ENCODE measurements at places on chromosomes 7 and 10.

- DNase-seq = no peak
Measured at GRCh38 chr10:17758200-17758599, 6.2 kb downstream of the TMEM236 start.

GRCh38 chr10:97779975-97780374, 8.2 kb upstream of the SFRP5 start:
- no peak for DNase-seq

- DNase-seq = no peak
Measured at GRCh38 chr10:112601214-112602090, 154.4 kb downstream of the VTI1A start.

GRCh38 chr10:93591065-93591808, 9.8 kb downstream of the RBP4 start:
- DNase-seq = no peak

GRCh38 chr7:84230491-84230890, 35.9 kb upstream of the SEMA3A start:
- DNase-seq = no peak

- DNase-seq = no peak
Measured at GRCh38 chr10:49308881-49309280, 9.9 kb downstream of the C10orf71 start.

DNA sequence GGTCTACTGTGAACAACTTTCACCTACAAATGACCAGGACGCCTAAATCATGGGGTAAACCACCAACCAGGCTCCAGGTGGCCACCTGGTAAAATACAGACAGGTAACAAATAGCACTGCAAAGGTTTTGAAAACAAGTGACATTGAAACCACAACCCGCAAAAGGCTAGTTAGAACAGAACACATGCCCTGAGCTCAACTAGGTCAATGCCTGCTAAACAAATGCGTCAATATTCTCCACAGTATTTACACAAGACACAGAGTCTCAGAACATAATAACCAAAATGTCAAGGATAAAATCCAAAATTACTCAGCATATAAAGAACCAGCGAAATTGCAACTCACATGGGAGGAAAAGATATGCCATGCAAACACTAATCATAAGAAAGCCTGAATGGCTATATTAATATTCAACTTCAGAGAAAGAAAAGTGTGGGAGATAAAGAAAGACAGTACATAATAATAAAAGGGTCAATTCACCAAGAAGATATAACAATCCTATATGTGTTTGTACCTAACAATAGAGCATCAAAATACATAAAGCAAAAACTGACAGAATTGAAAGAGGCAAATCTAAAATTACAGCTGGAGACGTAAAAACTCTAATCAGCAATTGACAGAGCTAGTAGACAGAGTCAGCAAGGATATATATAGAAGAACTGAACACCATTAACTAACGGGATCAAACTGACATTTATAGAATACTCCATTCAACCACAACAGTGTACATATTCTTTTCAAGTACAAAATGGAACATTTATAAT, 47.6 kb downstream of the SMURF1 start:
- peak; percentile 27 for DNase-seq

- peak; percentile 3 for DNase-seq
Measured at GRCh38 chr10:101046332-101047238, 15.2 kb upstream of the KAZALD1 start.

DNA sequence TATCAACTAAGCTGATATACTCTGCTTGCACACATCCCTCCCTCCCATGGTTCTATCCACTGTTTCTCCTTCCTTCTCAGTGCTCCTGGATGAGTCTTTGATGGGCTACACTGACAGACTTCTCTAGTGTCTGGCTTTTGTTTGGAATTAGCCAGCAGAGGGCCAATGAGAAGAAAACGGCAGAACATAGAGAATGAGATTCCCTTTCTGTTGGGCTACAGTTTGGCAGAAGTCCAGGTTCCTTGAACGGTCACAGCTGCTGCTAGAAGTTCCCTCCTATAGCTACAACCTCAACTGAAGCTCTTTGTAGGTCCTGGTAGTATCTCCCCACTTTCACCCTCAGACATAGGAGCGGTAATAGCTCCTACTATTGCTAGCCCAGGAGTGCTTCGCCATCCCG, 251.1 kb upstream of the LRRN3 start:
- peak; percentile 50 for DNase-seq

DNA sequence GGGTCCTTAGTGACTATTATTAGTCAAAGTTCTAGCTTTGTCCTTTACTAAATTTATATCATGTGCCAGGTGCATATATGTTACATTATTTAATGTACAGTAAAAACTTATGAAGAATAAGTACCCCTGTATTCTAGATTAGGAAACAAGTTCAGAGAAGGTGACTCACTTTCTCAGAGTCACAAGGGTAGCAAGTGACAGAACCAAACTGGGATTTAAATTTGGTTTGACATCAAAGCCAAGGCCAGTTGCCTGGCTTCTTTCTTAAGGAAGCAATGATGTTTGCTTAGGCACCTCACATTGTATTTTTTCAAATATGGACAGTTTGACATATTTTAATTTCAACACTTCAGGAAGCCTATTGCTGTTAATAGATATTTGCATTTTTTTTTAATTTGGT, 2.5 kb downstream of the LSM8 start:
- no peak for DNase-seq

DNA sequence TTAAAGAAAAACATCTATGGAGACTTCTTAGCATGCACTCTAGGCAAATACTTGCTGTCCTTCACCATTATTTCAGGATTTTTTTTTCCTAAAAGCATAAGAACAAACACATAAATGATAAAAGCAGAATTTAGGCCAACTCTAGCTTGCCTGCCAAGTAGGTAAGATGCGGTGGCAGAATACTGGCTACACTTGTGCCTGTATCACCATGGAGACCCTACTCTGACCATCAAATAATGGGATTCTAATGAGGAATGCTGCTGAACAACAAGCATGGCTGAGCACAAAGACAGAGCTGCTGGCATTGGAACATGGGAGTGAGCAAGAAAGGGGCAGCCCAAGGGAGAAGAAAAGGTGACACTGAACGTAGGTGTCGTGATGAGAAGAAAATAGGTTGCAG, 18.5 kb upstream of the TAS2R40 start:
- no peak for DNase-seq

DNA sequence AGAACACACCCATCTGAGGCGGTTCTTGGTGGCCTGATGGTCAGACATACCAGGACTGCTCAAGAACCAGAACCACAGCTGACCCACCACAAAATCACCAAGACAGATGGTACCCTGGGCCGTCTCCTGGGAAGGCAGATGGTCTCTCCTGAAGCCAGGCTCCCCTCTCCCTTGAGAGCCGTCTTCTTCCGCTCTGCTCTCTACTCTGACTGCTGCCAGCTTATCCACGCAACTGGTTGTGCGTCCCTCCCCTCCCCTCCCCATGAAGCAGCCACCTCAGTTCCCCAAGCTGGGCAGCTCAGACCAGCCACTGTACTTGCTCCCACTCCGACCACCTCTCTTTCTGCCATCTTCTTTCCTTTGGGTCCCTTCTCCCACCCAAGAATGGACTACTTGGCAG, 14.0 kb downstream of the PDIA4 start:
- DNase-seq = no peak

DNA sequence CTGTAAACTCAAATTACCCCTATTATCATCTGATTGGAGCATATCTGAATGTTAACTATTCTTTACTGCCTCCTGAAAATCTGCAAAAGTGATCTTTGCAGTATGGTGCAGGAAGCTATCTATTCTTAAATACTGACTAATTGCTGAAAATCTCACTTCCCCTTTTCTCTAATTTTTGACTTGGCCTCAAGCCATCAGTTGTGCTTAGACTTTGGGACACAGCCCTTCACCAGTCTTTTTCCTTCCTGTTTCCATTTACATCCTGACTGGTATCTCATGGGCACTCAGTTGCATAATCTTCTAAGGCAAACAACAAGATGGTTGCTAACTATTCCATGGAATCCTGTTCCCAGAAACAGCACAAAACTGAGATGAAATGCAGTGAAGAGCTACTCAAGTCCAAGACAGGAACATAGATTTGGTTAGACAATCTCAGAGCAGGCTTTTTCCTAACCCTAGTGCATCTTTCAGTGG, 228.5 kb downstream of the SORCS1 start:
- DNase-seq = no peak

Measured in NCI-H2107 (cell line).